ENCODE measurements at places on chromosomes 6 and 20. TPM values are rescaled to one million over a fixed set of nuclear protein-coding genes. Genes with fewer than 3 reads are reported as not detected.
A peak's percentile ranks its signal among the peaks of the same experiment; 100 is the strongest.

The HDGFL1 gene
- polyA plus RNA-seq, result not detected

The NINL gene
- 0.48 TPM for polyA plus RNA-seq

DNA sequence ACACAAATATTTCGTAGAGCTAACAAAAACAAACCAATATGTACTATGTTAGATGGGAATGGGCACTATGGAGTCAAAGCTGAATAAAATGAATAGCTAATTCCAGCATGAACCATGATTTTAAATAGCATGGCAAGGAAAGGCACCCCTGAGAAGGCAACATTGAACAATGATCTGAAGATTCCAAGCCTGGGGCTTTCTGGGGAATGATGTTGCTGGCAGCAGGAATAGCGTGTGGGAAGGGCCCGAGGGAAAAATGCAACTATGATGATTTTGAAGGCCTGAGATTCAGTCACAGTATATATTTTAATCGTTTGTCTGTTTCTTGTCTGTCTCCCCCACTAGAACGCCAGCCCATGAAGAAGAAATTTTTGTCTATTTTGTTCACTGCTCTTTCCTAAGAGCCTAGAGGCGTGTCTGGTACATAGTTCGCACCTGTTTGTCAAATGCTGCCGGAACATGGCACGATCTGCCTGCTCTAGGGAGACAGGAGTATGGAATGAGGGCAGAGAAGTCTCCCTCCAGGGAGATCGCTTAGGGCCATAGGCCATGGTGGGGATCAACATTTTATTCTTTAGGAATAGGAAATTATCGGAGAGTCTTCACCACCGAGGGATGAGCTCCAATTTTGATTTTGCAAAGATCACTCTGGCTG lies 84.8 kb upstream of the EYA2 start:
- no peak for DNase-seq

DNA sequence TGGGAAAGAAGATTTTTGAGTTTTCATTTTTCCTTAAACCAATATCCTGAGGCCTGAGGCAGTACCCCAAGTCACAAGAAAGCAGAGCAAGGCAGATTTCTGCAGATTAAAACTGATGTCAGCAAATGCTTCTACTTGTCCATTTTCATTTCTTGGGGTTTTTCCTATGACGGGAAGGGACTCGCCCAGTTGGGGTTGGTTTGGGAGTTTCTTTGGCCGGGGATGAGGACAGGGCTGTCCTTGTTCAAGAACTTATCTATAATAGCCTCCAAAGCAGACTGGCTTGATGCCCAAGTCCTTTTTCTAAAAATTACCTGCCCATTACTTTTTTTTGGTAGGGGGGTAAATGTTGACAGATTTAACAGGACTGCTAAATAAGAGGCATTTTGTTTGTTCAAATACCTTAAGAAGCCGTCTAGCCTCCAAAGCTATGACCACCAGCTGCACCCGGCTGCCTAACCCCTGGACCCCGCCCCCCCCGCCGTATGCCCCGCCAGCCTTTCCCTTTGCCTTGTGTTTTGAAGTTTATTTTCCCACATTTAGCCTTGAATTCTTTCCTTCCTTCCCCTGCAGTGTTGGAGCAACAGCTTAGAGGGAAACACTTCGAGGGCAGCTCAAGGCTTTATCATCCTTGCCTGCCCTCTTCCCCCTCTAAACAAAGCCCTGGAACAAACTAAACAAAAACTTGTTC lies 2.5 kb downstream of the KCNK5 start:
- DNase-seq, result no peak

GRCh38 chr6:20876036-20876435 lies 341.8 kb downstream of the CDKAL1 start:
- DNase-seq, result no peak

- DNase-seq, result no peak
Measured at GRCh38 chr6:33029328-33030184, 20.2 kb upstream of the HLA-DOA start.

The CFAP61 gene
- not detected for polyA plus RNA-seq

The TMC2 gene
- polyA plus RNA-seq, result not detected

DNA sequence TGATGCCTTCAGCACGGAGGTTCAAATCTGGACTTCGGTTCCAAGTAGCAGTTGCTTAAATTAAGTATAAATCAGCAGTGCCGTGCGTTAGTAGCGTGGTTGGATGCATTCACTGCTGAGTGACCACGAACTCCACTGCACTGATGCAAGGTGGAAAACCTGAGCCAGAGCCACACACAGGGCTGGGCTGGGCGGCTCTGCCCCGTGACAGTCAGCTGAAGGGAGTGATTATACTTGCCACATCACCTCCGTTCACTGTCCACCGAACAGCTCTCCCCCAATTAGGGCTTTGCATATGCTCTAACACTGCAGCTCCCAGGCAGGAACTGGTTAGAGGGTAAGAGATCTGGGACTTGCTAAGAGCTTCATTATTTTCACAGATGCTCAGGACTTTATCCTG lies 22.2 kb downstream of the PPP1R3G start:
- no peak for DNase-seq

DNA sequence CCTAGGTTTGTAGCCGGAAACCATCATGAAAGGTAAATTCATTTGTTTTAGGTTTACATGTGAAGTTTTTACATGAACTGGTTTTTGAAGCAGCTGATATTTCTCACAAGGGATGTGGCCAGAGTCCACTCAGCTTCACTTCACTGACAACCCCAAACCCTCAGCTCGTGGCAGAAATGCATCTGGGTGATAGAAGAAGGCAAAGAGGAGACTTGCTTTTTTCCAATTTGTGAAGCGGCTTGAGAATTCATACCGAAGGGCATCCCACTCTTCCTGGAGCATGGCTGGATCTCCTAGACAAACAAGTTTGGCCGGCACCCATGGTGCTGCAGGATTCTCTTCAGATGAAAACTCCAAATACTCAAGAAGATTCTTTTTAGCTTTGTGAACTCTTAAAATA lies 392.8 kb upstream of the CNR1 start:
- no peak for DNase-seq

The DSE gene
- polyA plus RNA-seq, result 3.9 TPM

- no peak for DNase-seq
Measured at GRCh38 chr20:34300256-34300806, 2.8 kb downstream of the AHCY start.

GRCh38 chr6:105274678-105275077 lies 94.9 kb upstream of the POPDC3 start:
- no peak for DNase-seq

DNA sequence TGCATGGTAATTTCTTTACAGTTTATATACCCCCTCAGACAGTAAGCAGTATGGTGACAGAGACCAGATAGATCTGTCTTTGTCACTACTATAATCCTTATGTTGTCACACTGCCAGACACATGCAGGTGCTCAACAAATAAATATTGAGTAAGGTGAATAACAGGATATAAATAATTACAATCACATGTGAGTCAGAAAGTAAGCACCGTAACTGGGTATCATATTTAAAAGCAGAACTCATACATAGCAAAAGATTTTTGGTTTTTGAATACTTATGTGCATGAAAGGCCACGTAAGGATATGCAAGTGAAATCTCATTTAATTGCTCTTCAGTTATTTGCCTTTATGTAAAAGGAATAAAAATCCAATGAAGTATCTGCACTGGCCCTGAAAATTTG lies 17.4 kb downstream of the CNBD2 start:
- no peak for DNase-seq

- no peak for DNase-seq
Measured at GRCh38 chr6:32472781-32473375, 33.2 kb downstream of the HLA-DRA start.

The ARFGEF3 gene
- not detected for polyA plus RNA-seq

The PRSS35 gene
- polyA plus RNA-seq, result not detected

DNA sequence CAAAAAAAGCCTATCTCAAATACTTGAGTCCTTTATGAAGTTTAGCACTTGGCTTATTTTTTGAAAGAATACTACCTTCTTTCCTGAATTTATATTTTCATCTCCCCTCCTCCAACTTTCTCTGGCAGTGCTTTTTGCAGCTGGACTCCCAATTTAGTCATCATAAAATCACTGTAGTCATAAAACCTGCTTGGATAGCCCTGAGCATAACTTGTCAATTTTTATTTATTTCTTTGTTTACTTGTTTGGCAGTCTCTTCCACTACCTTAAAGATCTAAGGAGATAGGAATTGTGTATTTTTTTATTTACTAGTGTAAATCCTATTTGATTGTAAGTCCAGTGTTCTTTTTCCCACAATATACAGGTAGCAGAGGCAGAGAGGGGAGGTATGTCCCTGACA lies 11.2 kb upstream of the EDN1 start:
- DNase-seq, result no peak

The SGK2 gene
- not detected for polyA plus RNA-seq

- no peak for DNase-seq
Measured at GRCh38 chr6:5506597-5506996, 245.3 kb downstream of the FARS2 start.

The SYCP2L gene
- polyA plus RNA-seq, result not detected

The CALHM6 gene
- 13.5 TPM for polyA plus RNA-seq

DNA sequence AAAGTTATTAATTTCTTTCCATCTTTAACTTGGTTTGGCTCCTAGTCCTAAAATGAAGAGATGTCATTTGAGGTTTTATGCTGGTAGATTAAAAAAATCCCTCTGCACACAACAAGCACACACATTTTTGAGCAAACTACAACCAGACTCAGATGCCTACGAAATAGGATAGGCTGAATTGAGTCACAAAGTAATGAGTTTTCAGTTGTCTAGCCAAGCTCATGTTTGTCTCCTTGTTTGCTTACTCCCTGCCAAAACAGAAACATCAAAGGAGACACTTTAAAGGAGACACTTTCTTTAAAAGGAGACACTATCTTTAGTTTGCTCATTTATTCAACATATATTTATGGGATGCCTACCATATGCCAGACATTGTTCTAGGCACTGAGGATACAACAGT lies 56.2 kb downstream of the TPBG start:
- no peak for DNase-seq

The PPP1R14C gene
- 0.24 TPM for polyA plus RNA-seq

DNA sequence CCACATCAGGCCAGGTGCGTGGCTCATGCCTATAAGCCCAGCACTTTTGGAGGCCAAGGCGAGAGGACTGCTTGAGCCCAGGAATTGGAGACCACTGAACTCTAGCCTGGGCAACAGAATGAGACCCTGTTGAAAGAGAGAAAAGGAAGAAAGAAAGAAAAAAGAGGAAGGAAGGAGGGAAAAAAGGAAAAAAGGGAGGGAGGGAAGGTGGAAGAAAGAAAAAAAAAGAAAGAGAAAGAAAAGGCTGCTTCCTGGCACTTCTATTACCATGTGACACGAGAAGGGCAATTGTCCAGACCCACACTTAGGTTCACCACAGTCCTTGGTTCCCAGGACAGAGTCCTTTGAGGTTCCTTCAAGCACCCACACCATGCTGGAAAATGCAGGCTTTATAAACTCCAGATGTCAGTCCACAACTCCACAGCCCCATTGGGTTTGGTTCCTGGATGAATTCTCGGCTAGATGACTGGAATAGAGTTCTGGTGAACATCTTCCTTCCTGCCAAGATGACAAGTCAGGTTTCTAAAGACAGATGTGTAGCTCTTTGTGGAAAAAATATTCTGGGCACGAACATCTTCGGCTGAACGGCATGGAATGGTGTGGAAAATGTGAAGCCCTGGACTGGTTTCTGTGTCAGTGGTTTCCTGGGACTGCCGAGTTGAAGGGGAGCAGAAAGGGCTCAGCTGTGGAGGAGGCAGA lies 32.5 kb downstream of the NT5E start:
- DNase-seq, result no peak

The MYB gene
- polyA plus RNA-seq, result 2.5 TPM

DNA sequence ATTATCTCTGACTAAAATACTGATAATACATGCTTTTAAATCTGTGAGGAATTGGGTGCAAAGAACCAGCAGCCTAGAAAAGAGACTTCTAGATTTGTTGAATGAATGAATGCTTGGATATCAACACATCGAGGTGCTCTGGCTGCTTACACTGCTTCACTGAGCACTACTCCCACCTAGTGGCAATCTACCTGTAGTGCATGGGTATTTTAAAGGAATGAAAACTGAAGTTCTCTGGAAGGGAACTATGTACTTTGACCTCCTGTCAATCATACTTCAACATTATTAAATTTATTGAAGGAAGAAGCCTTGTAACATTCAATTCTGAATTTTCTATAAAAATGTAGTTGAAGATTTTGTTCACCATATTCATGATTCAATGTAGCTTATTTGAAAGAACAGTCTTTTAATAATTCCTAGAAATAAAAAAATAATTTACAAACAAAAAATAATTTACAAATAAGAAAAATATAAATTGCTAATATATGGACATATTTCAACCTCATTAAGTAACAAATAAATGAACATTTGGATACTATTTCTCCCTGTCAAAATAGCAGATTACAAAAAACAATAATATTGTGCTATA lies 111.2 kb upstream of the MMS22L start:
- peak; percentile 40 for DNase-seq

- no peak for DNase-seq
Measured at GRCh38 chr6:51456282-51456681, 631.1 kb downstream of the PKHD1 start.

The SIRPA gene
- polyA plus RNA-seq, result 0.04 TPM

GRCh38 chr6:30601815-30602641 lies 15.0 kb downstream of the PPP1R10 start:
- DNase-seq, result no peak

The PAX1 gene
- not detected for polyA plus RNA-seq

- no peak for DNase-seq
Measured at GRCh38 chr20:50144362-50144761, 9.2 kb downstream of the PEDS1 start.

GRCh38 chr6:126600258-126600916 lies 260.5 kb downstream of the CENPW start:
- DNase-seq, result no peak

The KIAA1755 gene
- polyA plus RNA-seq, result not detected

DNA sequence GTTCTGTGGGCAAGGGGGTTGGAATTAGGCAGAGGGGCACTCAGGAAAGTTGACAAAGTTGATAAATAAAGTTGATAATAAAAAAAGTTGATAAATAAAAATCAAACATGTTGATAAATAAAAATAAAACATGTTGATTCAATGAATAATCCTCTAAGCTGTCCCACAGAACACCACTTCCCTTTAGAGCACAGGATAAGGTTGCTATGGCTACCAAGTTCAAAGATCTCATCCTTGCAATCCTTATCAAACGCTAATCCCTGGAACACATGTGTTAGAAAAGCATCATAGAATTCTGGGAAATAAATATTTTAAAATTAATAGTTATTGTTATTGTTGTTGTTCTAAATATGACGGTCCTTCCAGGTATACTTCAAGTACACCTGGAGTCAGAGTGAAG lies 33.9 kb downstream of the MBOAT1 start:
- no peak for DNase-seq
